HCT116 (cell line): ENCODE measurements at places on chromosomes 2 and 18. TPM values are rescaled to one million over a fixed set of nuclear protein-coding genes. Genes with fewer than 3 reads are reported as not detected.
A peak's percentile ranks its signal among the peaks of the same experiment; 100 is the strongest.

DNA sequence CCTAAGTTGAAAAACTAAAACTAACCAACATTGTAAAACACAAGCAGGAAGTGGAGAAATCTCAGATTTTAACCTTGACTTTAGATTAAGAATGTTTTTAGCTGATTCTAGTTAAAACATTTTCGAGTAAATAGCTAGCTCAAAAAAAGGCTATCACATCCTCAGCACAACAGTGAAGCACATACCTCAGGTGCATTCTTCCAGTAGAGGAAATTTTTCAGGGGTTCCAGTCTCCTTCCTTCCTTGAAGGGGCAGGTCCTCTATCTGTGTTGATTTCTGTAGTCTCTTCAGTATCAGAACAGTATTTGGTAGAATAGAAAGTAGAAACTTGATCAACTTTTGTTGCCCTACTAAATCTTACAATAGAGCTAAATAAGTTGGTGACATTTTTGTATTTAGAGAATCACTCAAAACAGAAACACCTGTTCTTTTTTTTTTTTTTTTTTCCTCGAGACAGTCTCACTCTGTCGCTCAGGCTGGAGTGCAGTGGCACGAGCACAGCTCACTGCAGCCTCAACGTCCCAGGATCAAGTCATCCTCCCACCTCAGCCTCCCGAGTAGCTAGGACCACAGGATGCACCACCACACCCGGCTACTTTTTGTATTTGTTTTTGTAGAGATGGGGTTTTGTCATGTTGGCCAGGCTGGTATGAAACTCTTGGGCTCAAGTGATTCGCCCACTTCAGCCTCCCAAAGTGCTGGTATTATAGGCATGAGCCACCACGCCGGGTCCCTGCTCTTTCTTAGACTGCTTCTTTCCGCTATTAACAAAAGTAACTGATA, 6.9 kb upstream of the GPR155 start:
- H3K4me1 ChIP-seq: no peaks in the 10 kb centered on the region
- no peaks in the 10 kb centered on the region for H3K36me3 ChIP-seq
- no peaks in the 10 kb centered on the region for H3K27me3 ChIP-seq
- no peak for DNase-seq
- H3K27ac ChIP-seq: no peak overlapping the region

Gene CRACDL
- total RNA-seq: 1.1 TPM

- H3K4me3 ChIP-seq: no peak overlapping the region
- H3K27me3 ChIP-seq: no peaks in the 10 kb centered on the region
- H3K36me3 ChIP-seq: no peaks in the 10 kb centered on the region
- H3K27ac ChIP-seq: no peak overlapping the region
- H3K4me1 ChIP-seq: peaks cover 14% of the 10 kb centered on the region; the same call in 1 of the 2 replicates
Measured at GRCh38 chr2:156901373-156902031, 356.0 kb upstream of the GALNT5 start.

Gene MYCN
- not detected for total RNA-seq

GRCh38 chr2:234242459-234242836, 191.9 kb downstream of the SPP2 start:
- H3K4me3 ChIP-seq: no peak overlapping the region
- no peak for DNase-seq
- peaks cover 65% of the 10 kb centered on the region for H3K4me1 ChIP-seq
- peak overlapping the region; percentile 37; the same call in 1 of the 2 replicates for H3K27ac ChIP-seq
- H3K36me3 ChIP-seq: no peaks in the 10 kb centered on the region

DNA sequence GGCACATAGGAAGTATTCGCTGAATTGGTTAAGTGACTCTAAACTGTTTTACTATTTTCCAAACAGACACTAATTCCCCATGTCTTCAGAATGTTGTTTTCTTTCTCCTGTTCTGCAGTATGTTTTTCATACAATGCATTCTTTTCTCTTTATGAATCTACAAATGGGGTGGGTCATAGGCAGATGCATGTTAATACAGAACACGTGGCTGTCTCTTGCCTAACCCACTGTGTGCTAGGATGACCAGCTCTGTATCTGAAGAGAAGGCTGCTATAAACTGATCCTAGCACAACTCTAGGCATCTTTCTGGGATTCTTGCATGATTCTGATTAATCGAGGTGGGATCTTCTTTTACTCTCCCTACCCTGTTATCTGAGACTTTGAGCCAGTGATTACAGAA, 826.0 kb downstream of the PLCL1 start:
- no peak overlapping the region for H3K4me3 ChIP-seq
- no peaks in the 10 kb centered on the region for H3K36me3 ChIP-seq

DNA sequence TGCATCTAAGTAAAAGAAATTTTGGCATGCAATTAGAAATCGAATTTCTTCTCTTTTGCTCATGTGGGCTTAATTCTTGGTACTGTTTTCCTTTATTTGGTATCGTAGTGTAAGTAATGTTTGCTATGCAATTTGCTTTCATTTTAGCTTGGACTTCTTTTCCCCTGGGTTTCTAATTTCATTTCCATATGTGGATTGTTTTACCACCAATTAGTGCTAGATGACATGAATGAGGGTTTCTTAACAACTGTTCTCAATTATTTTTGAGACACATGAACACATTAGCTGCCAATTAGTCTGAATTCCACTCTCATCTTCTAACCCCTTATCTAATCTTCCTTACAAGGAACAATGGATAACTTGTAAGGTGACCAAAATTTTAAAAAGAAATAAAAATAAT, 1047.2 kb upstream of the PIK3C3 start:
- H3K4me3 ChIP-seq: no peak overlapping the region
- H3K4me1 ChIP-seq: no peaks in the 10 kb centered on the region
- no peak for DNase-seq
- no peaks in the 10 kb centered on the region for H3K27me3 ChIP-seq

GRCh38 chr2:111986116-111986900, 68.8 kb upstream of the TMEM87B start:
- DNase-seq: no peak
- no peak overlapping the region for H3K27ac ChIP-seq
- no peaks in the 10 kb centered on the region for H3K36me3 ChIP-seq
- H3K4me1 ChIP-seq: peaks cover 15% of the 10 kb centered on the region
- no peaks in the 10 kb centered on the region for H3K27me3 ChIP-seq

DNA sequence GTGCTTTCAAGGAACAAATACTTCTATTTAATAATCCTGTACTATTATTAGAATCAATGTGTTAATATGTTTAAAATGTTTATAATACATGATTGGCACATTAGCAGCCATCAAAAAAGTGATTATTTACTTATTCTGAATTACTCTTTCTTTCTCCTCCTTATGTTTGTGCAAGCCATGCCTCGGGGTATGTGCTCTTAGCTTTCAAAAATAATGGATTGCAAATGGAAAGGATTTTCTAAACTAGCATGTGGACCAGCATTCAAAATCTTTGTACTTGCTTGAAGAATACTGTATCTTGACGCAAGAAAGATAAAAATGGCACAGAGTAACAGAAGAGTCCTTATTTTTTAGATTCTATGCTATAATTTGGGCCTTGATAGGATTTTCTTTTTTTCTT, 156.5 kb downstream of the CDH7 start:
- no peaks in the 10 kb centered on the region for H3K27me3 ChIP-seq
- no peak overlapping the region for H3K4me3 ChIP-seq
- no peak overlapping the region for H3K27ac ChIP-seq
- no peak for DNase-seq

DNA sequence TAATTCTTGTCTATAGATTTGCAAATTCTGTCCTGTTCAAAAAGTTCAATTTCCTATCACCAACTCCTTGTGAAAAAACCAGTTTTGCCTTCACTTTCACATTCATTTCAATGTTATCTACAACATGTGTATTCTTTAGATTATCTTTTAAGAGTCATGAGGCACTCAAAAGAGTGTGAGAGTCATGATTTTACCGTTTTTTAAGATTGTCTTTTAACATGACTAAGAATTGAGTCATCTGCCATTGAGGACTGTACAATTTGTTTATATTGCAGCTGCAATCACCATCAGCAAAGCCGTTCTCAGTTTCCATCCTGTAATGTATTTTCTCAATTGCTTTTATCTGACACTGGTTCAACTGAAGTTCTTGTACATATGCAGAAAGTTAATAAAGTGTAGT, 275.8 kb downstream of the LNPK start:
- DNase-seq: no peak
- no peaks in the 10 kb centered on the region for H3K36me3 ChIP-seq
- H3K4me3 ChIP-seq: no peak overlapping the region
- no peaks in the 10 kb centered on the region for H3K4me1 ChIP-seq

DNA sequence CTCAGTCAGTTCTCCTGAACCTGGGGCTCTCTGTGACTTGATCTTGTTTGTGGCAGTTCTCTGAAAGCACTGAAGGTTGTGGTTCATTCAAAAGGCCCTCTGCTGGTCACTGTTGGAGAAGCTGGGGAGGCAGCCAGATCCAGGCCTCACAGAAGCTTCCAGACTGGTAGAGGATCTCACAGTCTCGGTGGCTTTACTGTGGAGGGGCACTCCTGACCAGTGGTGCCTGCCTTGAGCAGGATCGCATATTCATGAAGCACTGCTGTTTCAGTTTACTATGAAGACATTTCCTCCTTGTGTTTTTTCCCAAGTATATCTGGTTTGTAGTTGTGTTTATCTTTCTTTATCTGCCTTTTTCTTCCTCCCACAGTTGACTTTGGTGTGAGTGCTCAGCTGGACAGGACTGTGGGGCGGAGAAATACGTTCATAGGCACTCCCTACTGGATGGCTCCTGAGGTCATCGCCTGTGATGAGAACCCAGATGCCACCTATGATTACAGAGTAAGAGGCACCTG, 133.9 kb downstream of the MAP4K4 start:
- H3K4me1 ChIP-seq: no peaks in the 10 kb centered on the region
- H3K4me3 ChIP-seq: no peak overlapping the region
- H3K36me3 ChIP-seq: 0 out of 2 replicates have a peak, but pooled peaks cover 5% of the 10 kb centered on the region
- H3K27me3 ChIP-seq: no peaks in the 10 kb centered on the region

DNA sequence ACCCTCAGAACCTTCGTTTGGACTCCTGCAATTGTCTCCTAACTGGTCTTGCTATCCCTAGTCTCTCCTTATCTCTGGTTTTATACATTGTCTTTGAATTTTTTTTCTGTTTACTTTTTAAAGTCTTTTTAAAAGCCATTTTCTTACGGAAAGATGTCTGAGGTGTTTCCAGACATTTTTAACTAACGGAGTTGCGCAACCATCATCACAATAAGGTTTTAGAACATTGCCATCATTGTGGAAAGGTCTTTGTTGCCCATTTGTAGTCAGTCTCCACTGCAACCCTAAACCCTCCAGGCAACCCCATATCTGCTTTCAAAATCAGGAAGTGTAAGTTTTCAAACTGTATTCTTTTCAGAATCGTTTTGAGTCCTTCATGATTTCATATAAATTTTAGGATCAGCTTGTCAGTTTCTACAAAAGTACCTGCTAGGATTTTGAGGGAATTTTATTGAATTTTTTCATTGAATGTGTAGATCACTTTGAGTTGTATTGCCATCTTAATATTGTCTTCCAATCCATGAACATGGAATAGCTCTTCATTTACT, 46.3 kb downstream of the ANKRD12 start:
- H3K36me3 ChIP-seq: no peaks in the 10 kb centered on the region
- no peaks in the 10 kb centered on the region for H3K27me3 ChIP-seq
- H3K4me3 ChIP-seq: no peak overlapping the region
- H3K4me1 ChIP-seq: no peaks in the 10 kb centered on the region

Gene LIMS4
- 1.1 TPM for total RNA-seq
